ENCODE measurements at places on chromosomes 1 and 21.
A peak's percentile ranks its signal among the peaks of the same experiment; 100 is the strongest.

DNA sequence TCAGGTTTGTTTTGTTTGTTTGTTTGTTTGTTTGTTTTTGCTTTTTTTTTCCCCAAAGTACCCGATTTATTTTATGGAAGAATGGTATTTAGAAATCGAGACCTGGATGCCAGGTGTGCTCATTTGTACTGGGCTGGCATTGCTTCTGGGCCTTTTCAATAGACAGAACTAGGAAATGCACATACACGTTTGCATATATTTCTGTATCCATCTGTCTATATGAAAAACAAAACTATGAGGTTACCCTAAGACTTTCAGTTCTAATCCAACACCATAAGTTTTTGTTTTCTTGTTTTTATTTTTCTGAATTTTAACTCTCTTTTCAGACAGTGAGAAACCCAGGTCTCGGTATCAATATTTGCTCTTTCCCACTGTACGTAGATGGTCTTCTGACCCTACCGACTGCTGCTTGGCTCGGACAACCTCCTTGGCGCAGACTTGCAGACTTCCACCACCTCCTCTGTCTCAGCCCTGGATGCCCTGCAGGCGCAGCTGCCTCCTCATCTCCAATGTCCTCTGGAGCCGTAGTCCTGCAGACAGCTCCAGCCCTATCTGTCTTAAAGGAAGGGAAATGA, 171.7 kb downstream of the NEK7 start:
- no peak for DNase-seq

DNA sequence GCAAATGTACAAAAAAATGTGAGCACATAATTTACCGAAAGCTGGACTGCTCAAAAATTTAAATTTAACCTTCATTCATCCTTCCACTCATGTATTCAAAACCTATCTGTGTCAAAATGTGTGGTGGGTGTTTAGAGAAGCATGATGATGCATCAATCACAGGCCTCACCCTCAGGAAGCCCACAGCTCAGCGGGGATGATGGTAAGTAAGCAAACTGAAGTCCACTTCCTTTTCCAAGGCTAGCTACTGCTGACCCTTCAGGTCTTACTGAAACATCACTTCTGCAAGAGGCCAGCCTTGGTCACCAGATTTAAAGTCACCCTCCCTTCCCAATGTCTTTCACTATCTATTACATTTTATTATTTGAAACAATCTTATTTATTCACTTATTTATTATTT, 254.5 kb downstream of the DNM3 start:
- no peak for DNase-seq

DNA sequence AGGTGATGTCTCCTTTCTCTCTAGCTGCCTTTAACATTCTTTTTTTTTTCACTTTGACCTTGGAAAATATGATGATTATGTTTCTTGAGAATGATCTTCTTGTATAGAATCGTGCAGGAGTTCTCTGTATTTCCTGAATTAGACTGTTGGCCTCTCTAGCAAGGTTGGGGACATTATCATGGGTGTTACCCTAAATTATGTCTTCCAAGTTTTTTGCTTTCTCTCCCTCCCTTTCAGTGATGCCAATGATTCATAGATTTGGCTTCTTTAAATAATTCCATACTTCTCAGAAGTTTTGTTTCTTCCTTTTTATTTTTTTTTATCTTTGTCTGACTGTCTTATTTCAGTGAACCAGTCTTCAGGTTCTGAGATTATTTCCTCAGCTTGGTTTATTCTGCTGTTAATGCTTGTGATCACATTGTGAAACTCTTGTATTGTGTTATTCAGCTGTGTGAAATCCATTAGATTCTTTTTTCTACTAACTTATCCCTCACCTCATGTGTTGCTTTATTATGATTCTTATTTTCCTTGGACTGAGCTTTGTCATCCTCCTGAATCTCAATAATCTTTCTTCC, 268.4 kb upstream of the NRIP1 start:
- no peak for DNase-seq

DNA sequence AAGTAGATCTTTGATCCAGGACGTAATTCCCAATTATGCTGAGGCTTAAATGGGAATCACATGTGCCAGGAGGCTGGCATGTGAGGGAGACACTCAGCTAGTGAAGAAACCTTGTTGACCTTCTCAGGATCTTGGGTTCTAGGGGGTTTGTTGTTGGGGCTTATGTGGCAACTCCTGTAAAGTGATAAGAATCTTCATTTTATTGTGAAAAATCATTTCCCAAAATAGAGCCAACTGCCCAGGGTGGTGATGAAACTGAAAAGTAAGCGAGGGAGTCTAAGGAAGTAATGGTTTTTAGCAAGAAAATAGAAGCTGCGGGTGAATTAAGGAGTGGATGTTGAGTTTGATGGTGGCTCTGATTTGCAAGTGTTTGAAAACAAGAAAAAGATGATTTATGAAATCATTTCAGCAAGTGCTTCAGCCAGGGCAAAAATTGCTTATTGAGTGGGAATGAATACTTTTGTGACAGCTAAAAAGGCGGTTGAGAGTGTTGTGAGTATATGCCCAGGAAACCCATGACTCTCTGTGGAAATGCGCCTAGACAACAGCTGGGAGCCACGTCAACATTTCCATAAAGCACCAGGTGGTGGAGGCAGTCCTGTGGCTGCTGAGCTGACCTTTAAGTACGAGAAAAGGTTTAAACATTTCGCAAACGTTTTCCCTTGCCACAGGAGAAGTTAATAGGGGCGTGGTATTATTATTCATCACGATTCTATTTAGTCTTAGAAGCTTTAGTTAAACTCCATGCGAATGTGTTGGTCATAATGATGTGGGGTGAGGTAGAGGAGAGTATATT, 102.7 kb downstream of the HMGB4 start:
- DNase-seq: no peak

- no peak for DNase-seq
These were observed 125.3 kb upstream of the RUNX3 start for GRCh38 chr1:25055324-25055780.

GRCh38 chr1:8962812-8963530, 17.3 kb downstream of the CA6 start:
- peak; percentile 21 for DNase-seq

- DNase-seq: no peak
These were observed 1.3 kb downstream of the SH2D2A start for GRCh38 chr1:156815307-156815826.

DNA sequence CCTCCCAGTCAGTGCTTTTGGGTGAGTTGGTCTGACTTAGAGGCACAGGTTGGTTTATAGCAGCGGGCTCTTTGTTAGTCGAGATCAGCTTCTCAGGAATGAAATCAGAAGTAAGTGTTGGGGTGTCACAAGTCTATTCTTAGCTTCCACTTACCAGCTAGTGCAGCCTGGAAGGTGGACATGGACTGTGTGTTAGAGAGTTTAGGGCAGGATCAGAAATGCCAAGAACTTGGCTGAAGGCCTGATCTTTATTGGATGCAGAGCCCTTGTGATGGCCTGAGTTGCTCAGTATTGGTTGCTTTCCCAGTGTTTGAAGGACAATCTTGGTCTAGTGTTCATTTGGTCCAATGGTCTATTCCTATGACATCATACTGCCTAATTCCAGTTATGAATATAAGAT, 377.0 kb upstream of the USP24 start:
- no peak for DNase-seq

- no peak for DNase-seq
These were observed 102.6 kb upstream of the UBE2U start for GRCh38 chr1:64100791-64101190.

DNA sequence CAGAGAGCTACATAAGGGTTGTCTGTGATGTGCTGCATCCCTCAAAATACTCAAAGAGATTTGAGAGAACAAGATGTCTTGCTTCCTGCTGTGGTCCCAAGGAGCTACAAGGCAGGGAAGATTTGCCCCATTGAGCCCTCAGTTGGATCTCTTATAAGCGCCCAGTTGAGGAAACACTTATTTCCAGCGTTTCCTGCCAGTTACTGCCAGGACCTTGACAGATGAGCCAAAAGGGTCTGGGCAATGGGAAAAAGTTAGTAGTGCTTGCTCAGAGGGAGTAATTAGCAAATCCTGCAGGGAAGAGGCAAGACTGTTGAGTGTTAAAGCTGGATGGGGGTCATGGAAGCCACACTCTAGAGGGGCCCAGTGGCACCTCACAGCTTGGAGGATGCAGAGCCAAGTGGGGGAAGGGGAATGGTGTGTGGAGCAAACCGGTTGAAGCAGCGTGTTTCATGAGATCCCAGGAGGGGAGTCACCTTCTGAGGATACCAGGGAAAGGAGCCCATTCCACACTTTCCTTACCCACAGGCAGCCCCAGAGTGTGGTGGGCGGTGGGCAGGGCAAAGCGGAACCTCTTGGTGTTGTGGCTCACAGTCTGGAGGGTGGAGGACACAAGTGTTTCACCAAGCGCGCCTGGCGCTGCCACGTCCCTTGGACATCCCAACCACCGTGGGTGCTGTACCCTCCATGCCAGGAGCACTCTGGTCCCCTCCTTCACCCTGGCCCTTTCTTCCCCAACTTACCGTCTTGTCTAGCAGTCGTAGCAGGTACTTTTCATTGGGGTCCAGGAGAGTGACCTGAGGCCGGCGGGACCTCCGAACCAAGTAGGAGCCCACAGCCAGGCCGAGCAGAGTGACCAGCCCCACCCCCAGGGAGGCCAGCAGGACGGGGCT, 805 bp downstream of the CYB5R1 start:
- no peak for DNase-seq

DNA sequence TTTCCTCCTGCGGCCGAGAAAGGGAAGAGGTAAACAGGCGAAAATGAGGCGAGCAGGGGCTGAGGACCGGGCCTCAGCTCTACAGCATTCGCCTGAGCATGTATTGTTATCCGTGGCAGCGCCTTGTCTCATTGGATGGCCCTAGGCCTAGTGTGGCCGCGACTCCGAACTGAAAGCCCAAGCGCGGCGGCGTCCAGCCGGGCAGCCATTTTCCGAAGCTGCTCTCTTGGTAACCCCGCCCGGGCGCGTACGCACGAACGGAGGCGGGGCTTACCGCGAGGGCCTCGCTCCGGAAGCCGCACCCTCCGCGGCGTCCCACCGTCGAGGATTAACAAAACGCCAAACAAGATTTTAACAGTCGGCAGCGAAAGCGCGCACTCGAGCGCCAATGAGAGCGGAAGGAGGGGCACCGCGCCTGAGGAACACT, 797 bp upstream of the USP1 start:
- peak; percentile 93 for DNase-seq

DNA sequence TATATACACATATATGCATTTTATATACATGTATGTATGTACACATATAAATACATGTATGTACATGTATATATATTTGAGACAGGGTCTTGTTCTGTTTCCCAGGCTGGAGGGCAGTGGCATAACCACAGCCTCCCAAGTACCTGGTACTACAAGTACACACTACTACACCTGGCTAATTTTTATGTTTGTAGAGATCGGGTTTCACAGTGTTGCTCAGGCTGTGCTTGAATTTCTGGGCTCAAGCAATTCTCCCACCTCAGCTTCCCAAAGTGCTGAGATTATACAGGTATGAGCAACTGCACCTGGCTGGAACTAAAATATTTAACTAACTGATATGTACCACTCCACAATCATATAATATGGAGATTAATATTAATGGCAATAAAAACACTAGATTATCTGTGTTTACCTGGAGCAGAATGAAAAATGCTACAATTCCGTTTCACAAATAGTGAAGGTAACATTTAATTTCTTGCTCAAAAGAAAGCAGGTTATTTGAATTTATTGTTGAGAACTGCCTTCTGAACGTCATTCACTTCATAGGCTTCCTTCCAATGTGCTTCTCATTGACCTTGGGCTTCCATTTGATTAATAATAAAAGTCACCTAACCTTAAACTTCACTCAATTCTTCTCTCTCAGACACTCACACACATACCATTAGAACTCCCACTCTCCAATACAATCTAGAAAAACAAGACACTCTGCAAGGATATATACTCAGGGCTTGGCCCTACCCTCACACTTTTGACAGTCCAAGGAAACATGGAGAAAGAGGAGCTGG, 57.0 kb downstream of the PTGER3 start:
- DNase-seq: no peak

GRCh38 chr1:206803221-206803730, 31.0 kb upstream of the IL10 start:
- peak; percentile 46 for DNase-seq

DNA sequence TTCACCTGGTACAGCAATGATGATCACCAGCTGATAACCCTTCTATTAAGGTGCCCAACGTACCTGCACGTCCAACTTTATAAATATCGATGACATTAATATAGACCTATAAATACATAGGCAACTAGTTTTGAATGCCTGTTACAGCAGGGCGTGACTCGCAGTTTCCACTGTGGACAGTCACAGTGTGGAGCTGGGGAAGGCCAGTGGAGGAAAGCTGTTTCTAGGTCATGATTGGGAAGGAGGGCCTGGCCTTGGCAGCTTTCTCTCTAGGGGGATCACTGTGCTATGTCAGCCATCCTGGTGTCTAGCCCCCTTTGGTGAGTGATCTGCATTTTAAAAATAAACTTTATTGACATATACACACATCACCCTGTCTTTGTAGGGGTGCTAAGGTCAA, 4.4 kb upstream of the PRDM15 start:
- no peak for DNase-seq

- no peak for DNase-seq
These were observed 39.3 kb downstream of the NAV1 start for GRCh38 chr1:201578008-201578888.

- no peak for DNase-seq
These were observed 422.9 kb downstream of the PTBP2 start for GRCh38 chr1:97144527-97144926.
